ENCODE measurements at places on chromosomes 2 and 18.
A peak's percentile ranks its signal among the peaks of the same experiment; 100 is the strongest.

GRCh38 chr18:4842287-4842686 is 354.8 kb downstream of the AKAIN1 start:
- DNase-seq = no peak

DNA sequence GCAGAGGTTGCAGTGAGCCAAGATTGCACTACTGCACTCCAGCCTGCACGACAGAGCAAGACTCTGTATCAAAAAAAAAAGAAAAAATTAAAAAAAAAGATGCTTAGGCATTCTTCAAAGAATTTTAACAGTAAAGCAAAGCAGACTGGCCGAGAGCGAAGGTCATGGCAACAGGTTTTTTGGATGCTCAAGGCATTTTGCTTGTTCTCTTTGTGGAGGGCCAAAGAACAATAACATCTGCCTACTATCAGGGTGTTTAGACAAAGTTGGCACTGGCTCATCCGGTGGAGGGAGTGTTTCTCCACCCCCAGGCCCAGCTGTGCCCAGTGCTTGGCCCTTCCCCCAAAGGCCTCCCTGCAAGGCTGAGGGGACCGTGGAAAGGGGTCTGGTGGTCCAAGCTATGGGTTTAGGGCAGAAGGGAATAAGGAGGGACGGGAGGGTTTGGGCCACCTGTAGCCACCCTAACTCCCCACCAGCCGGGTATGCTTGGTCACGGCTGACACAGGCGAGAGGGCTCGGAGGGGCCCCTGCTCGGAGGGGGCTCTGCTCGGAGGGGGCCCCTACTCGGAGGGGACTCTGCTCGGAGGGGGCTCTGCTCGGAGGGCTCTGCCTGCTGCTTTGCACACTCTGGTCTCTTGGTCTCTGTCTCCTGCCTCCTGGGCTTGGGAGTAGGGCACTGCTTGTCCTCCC is 26.7 kb upstream of the ALLC start:
- no peak for DNase-seq

DNA sequence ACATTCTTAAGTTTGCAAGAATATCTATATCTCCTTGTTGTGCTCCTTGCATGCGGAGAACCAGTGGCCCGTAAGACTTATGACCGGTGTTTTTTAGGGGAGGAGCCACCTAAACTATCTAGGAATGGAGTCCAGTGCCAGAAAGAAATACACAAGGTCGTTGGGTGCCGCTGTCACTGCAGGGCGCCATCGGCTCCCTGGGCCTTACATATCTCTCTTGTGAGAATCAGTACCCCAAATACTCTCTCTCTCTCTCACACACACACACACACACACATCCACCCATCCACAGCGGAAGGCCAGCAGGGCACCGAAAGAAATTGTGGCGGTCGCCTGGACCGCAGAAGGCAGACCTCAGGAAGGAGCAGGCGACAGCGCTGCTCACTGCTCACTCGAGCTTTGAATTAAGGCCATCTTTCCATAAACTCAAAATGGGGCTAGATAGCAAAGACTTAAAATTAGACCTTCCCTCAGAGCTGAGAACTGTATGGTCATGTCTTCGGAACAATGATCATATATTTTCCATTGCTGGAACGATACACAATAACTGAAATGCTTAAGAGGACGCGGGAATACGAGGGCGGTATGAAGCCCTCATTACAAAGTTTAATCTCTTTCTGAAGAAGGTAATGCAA is 10.4 kb downstream of the NR4A2 start:
- DNase-seq = no peak

- DNase-seq = peak; percentile 3
These were observed 193.5 kb upstream of the CHST9 start for GRCh38 chr18:27378431-27379095.

DNA sequence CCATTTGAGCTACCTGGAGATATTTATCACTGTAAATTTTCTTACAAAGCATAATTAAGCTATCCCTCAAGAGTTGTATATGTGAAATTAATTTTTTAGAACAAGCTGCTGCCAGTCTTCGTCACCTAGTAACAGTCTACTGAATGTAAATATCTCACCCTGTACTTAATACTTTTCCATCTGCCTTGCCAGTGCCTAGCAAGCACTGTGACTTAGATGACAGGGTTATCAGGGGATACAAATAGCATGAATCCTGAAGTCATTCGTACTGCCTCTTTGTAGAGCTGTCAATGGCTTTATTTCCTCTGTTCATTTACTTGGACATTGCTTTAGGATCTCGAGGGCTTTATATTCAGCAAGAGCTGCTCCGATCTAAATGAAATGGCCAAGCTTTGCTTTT is 763.6 kb downstream of the ADCYAP1 start:
- no peak for DNase-seq

DNA sequence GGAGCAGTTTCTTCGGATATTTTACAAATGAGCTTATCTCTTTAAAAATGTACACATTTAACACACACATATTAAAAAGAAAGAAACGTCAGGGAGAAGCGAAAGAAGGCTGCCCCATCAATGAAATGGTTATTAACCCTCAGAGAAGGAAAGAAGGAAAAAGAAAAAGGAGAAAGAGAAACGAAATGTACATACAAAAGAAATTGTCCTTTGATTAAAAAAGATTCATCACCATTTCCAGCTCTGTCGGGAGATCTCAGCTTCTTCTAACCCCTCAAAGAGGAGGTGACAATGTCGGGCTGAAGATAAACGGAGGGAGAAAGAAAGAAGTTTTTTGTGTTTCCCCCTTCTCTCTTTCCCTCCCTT is 1.5 kb downstream of the IKZF2 start:
- DNase-seq = no peak

DNA sequence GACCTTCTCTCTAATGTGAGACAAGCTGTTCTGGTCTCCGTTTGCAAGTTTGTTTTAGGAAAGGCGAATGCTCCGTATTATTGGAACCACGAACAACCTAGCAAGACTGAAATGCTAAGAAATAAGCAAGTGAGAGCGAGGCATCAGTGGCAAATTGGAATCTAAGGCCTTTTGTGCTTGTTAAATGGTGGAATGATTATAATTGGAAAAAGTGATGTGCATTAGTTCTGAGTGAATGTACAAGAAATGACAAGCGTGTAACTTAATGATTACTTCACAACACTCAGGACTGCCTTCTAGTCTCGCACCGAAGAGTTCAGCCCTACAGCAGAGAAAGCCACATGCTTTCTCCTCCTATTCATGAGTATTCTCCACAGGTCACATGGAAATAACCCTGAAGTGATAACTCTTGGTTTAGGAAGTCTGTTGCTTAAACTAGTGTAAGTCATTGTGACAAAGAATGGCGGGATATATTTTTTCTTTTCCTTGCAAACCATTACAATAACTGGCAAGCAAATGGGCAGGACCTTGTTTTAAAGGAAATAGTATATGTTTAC is 392.2 kb upstream of the FIGN start:
- DNase-seq = no peak

GRCh38 chr2:33560017-33560416 is 39.1 kb downstream of the FAM98A start:
- no peak for DNase-seq

DNA sequence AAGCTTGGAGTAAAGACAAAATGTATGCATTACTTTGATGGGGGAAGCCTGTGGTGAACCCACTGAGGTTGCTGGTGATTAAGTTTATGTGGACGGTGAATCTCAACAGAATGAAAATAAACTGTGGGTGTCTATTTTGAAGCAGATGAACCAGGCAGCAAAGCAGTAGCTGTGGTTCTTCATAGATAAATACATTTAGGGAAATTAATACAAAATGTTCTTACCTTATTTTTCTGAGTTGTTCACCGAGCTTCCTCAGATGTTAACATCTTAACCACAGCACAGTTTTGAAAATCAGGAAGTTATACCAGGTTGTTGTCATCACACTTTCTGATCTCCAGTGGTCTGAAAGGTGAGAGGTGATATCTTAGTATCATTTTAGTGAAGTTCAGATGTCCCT is 53.9 kb downstream of the NCK2 start:
- DNase-seq = no peak

DNA sequence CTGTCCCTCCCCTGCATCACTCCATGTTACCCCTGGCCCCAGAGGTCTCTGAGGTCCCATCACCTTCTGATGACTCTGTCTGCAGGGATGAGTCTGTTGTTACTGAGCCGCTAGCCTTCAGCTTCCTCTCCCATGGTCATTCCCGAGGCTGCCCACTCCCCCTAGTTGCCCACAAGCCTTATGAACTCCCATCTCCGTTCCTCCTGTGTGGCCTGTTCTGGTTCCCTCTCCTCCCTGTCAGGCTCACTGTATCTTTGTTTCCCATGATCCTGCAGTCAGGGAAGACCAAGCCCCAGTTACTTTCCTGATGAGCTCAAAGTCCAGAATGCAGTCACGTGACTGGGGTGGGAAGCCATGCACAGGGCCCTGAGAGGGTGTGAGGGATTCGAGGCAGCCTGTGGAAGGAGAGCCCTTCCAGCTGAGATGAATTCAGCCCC is 39.5 kb downstream of the INPP4A start:
- no peak for DNase-seq

DNA sequence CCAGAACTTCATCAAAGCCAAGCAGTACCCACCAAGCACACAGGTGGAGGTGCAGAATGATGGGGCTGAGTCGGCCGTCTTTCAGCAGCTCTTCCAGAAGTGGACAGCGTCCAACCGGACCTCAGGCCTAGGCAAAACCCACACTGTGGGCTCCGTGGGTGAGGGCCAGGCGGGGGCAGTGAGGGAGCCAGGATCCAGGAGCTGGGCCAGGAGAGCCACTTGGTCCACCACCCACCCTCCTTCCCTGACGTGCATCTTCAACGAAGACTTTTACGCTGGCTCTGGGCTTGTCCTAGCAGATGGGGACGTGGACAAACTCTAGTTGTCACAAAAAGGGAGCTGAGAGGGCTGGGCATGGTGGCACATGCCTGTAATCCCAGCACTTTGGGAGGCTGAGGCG is 11.8 kb downstream of the VIL1 start:
- no peak for DNase-seq

GRCh38 chr18:47118981-47119380 is 31.3 kb downstream of the HDHD2 start:
- no peak for DNase-seq

- no peak for DNase-seq
These were observed 11.3 kb upstream of the KCNF1 start for GRCh38 chr2:10900216-10901109.

- DNase-seq = peak; percentile 93
These were observed 62.6 kb downstream of the NFATC1 start for GRCh38 chr18:79458131-79458838.

GRCh38 chr2:31526946-31527732 is 53.6 kb downstream of the SRD5A2 start:
- no peak for DNase-seq

GRCh38 chr18:66993492-66993891 is 389.6 kb upstream of the CDH19 start:
- no peak for DNase-seq

GRCh38 chr2:172404824-172405223 is 22.6 kb upstream of the ITGA6 start:
- peak; percentile 78 for DNase-seq

GRCh38 chr18:7871560-7872456 is 304.7 kb downstream of the PTPRM start:
- no peak for DNase-seq

DNA sequence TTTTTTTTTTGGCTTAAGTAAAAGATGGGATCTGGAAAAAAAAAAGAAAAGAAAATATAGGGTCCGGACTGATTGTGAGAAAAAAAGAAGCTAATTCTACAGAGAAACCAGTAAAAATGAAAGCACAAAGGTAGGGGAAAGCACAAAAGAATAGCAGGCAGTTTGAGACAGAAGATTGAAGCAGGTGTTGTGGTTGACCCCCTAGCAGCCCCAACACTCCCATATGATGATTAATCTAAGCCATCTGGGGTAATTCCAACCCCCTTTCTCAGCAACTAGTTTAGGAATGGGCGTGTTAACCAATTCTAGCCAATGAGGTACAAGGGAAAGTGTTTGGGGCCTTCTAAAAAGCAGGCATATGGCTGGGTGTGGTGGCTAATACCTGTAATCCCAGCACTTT is 77.0 kb downstream of the MBD2 start:
- no peak for DNase-seq

DNA sequence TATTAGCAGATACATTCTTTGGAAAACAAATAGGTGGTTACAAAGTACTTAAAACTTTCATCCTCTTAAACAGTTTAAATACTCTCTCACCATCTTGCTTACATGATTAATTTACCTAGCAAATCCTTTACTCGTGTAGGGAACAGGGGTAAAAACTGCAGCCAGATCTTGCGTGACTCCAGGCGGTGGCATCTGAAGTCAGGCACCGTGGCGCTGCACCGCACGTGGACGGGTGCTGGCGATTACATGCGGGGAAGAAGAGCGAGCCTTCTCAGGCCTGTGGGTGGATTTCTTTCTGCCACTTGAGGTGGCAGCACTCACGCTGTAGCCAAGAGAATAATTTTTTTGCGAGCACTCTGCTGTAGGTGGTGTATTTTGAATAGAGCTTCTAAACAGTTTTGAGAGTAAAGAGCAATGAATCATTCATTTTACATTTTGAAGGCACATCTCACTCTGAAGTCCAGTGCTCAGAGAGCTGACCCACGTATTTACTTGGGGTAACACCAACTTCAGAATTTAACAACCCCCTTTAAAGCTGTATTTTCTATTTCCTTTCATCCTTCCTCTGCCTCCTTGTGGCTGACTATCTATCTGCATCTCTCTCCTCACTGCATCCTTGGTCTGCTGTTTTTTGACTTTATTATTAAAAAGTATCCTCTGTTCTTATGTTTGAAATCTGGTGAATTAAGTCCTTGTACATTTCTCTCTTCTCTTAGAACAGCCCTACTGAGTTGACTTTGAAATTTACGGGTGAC is 68.9 kb downstream of the EPAS1 start:
- DNase-seq = no peak

DNA sequence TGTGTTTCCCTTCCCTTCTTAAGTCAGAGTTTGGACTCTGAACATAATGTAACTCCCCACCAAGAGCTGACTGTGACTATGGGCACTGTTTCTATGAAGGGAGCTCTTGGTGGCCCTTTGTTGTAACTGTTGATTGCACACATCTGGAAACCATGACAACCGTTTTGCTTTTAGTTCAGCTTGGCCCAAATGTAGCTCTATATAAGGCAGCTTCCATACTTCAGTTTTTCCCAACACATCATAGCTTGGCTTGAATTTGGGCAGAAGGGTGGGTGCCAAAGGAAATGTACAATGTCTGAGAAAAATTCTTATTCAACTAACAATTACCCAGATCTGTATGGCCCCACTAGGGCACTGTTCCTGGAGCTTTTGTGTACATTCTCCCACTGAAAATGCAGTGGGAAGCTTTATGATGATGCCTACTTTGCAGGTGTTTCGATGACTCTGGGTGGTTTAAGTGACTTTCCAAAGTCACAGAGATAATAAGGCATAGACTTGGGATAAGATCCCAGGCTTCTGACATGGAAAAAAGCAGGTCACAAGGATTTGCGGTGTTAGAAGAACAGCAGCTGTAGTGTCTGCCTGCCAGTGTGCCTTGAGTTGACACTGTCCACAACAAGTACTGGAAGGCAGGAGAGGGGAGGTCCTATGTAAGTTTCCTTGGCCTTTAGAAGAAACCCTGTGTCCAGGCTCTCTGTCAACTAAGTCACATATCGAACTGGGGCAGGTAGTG is 2.4 kb upstream of the CETN1 start:
- DNase-seq = no peak

DNA sequence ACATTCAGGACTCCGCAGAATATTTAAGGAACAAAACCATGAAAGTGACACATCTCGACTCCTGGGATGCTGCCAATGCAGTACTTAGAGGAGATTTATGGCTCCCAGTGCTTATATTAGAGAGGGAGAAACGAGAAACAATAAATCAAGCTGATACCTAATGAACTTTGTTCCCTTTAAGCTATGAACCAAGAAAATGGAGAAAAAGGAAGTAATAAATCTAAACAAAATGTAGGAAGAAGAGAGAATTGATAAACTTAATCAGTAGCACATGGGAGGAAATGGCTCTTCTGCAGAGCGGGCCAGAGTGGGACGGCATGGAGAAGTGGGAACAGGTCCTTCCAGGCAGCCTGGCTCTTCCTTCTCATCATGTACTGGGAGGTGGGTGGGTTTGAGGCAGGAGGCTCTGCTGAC is 42.7 kb downstream of the NPPC start:
- peak; percentile 33 for DNase-seq

Data from endothelial cell of umbilical vein (primary cell).